ENCODE measurements at places on chromosomes 13 and 19. TPM values are rescaled to one million over a fixed set of nuclear protein-coding genes. Genes with fewer than 3 reads are reported as not detected.

Gene IL11
- 0.34 TPM for total RNA-seq

- DNase-seq = no peak
- H3K4me3 ChIP-seq = no peak overlapping the region
- no peaks in the 10 kb centered on the region for H3K27me3 ChIP-seq
- peaks cover 36% of the 10 kb centered on the region for H3K36me3 ChIP-seq
- no peak overlapping the region for H3K27ac ChIP-seq
- H3K4me1 ChIP-seq = peaks cover 87% of the 10 kb centered on the region
Measured at GRCh38 chr13:40968416-40969000, 50.6 kb downstream of the ELF1 start.

- H3K4me1 ChIP-seq = peaks cover 15% of the 10 kb centered on the region
- peaks cover 2% of the 10 kb centered on the region for H3K27me3 ChIP-seq
- no peak overlapping the region for H3K4me3 ChIP-seq
- DNase-seq = no peak
- H3K27ac ChIP-seq = no peak overlapping the region
- no peaks in the 10 kb centered on the region for H3K36me3 ChIP-seq
Measured at GRCh38 chr13:27302643-27303262, 32.1 kb downstream of the RASL11A start.

- DNase-seq = no peak
- H3K36me3 ChIP-seq = no peaks in the 10 kb centered on the region
- no peak overlapping the region for H3K27ac ChIP-seq
Measured at GRCh38 chr13:34294483-34295129, 476.7 kb downstream of the RFC3 start.

GRCh38 chr13:73995736-73996135, 138.5 kb downstream of the KLF12 start:
- H3K4me3 ChIP-seq = no peak overlapping the region
- H3K36me3 ChIP-seq = peaks cover 23% of the 10 kb centered on the region
- H3K4me1 ChIP-seq = peaks cover 9% of the 10 kb centered on the region
- H3K27me3 ChIP-seq = no peaks in the 10 kb centered on the region

DNA sequence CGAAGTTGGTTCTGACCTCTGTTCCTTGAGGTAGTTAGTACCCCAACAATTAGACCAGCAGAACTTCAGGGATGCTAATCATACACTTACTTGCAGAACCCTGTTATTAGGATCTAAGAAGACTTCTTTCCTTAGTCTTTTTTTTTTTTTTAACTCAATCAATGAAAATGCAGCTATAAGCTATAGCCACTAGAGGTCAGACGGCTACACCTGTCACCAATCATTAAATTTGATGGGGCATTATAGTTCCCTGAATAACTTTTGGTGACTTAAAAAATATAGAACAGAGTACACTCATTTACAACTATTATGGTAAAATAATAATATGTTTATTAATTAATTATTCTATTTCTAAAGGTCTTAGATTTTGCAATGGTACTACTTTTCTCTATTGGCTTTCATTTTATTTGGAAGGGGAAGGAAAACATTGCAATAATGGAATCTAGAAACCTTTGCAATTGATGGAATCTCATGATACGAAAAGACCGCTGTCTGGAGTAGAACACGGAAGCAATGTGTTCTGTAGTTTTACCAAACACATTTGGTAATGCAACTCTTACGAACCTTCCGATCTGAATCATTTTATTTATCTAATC, 483.2 kb downstream of the DIAPH3 start:
- no peaks in the 10 kb centered on the region for H3K36me3 ChIP-seq
- H3K4me1 ChIP-seq = no peaks in the 10 kb centered on the region
- no peak overlapping the region for H3K4me3 ChIP-seq

GRCh38 chr19:7098096-7098495, 28.6 kb downstream of the ZNF557 start:
- peak overlapping the region; percentile 83 for H3K4me3 ChIP-seq
- H3K27me3 ChIP-seq = peaks cover 3% of the 10 kb centered on the region
- H3K36me3 ChIP-seq = peaks cover 15% of the 10 kb centered on the region
- DNase-seq = no peak
- H3K4me1 ChIP-seq = peaks cover 28% of the 10 kb centered on the region

DNA sequence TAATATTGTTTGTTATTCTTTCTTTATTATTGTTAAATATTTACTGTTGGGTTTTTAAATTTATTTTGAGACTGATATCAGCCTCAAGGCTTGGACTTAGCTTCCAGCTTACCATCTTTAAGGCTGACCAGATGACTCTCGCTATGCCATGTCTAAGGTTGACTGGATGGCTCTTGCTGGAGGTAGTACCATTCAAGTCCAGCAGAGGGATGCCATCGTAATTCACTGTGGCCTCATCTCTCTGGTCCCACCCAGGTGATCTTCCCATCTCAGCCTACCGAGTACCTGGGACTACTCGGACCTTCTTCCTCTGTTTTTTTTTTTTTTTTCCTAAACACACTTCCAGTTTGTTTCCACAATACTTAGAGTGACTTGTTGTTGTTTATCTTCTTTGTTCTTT, 41.7 kb upstream of the ZNF91 start:
- H3K27me3 ChIP-seq = no peaks in the 10 kb centered on the region
- H3K4me3 ChIP-seq = no peak overlapping the region
- no peak overlapping the region for H3K27ac ChIP-seq
- no peak for DNase-seq
- peaks cover 2% of the 10 kb centered on the region for H3K36me3 ChIP-seq
- H3K4me1 ChIP-seq = no peaks in the 10 kb centered on the region

DNA sequence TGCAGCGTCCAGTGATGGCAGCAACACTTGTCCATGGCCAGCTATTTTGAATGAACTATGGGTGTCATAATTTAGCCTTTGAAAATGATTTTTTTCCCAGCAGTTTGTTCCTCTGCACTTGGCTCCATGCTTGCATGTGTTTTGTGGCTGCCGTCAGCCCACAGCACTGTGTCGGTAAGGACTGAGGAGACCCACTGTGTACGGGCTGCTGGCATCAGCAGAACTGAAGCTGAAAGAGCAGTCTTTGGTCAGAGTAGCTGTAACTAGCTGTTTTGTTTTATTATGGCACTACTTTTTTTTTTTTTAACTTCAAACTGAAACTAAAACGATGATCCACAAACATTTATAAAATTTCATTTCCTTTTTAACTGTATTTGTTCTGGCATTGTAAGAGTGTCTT, 50.3 kb upstream of the TEX29 start:
- peak overlapping the region; percentile 23 for H3K27ac ChIP-seq
- H3K4me3 ChIP-seq = no peak overlapping the region
- H3K27me3 ChIP-seq = no peaks in the 10 kb centered on the region

GRCh38 chr13:89752394-89752793, 1595.1 kb upstream of the MIR17HG start:
- H3K27me3 ChIP-seq = no peaks in the 10 kb centered on the region
- no peak for DNase-seq

GRCh38 chr19:36097036-36097435, 13.9 kb upstream of the OVOL3 start:
- DNase-seq = no peak
- H3K27me3 ChIP-seq = no peaks in the 10 kb centered on the region
- no peak overlapping the region for H3K4me3 ChIP-seq
- H3K36me3 ChIP-seq = peaks cover 43% of the 10 kb centered on the region
- H3K4me1 ChIP-seq = peaks cover 17% of the 10 kb centered on the region
- H3K27ac ChIP-seq = no peak overlapping the region

DNA sequence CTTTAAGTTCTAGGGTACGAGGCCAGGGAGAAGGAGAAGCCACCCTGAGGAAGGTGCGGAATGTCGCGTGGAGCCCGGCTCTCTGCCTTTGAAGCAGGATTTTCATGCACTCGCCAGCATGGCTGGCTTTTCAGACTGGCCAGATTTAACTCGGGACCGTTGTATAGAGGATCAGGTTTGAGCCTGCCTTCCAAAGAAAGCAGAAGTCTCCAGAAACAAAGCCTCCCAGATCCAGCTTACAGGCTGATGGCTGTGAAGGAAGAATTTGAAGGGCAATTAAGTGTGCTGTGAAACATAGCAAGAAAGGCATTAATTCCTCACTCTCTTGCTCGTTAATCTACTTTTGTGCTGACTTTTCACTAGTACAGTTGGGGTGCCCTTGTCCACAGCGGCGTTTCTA, 140.2 kb downstream of the SOX1 start:
- no peak overlapping the region for H3K4me3 ChIP-seq
- H3K27me3 ChIP-seq = peaks cover 33% of the 10 kb centered on the region
- no peak for DNase-seq
- H3K4me1 ChIP-seq = peaks cover 19% of the 10 kb centered on the region
